ENCODE measurements at places on chromosomes 5 and 9.

GRCh38 chr9:14261616-14262015 is 52.3 kb downstream of the NFIB start:
- no peak for DNase-seq

- no peak for DNase-seq
Observed at GRCh38 chr5:89246252-89246651, 363.3 kb upstream of the MEF2C start.

DNA sequence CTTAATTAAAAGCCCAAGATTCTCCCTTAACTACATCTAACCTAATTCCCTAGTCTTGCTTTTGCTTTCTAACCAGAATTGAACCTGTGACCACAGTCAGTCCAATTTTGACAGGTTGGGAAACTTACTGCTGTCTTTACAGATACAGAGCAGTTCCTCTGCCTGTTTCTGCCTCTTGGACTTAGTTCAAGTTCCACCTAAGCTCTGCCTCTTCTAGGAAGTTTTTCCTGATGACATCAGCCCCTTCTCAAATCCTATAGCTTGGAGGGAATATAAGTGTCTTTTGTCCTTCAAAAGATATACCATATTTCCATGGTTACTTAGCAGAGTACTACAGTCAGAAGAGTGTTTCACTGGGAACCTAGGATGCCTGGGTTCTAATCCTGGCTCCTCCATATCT is 31.7 kb downstream of the BRINP1 start:
- no peak for DNase-seq

- no peak for DNase-seq
Observed at GRCh38 chr5:31751610-31752009, 112.7 kb downstream of the PDZD2 start.

DNA sequence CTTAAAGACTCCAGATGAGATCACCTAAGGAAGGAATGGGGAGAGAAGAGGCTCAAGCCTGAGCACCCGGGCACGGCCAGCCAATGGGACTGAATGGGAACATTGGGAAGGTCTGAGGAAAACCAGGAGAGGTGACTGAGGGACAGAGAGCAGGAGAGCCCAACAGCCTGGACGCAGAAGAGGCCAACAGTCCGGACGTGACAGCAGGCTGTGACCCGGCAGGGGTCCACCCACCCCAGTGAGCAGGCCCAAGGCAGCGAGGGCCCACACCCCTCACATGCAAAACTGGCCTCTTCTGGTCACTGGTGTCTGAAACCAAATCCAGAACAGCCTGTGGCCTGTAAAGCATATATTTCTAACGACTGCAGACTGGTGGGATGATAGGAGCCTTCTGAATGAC is 7.6 kb upstream of the SPTLC1 start:
- DNase-seq: no peak

DNA sequence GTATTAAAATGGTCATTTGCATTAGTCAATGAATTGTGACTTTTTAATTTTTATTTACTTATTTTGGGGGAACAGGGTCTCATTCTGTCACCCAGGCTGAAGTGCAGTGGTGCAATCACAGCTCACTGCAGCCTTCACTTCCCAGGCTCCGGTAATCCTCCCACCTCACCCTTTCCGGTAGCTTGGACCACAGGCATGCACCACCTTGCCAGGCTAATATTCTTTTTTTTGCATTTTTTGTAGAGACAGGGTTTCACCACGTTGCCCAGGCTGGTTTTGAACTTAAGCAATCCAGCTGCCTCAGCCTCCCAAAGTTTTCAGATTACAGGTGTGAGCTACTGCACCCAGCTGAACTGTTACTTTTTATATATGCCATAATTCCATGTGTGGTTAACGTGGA is 143.4 kb downstream of the FBXL17 start:
- DNase-seq: no peak

DNA sequence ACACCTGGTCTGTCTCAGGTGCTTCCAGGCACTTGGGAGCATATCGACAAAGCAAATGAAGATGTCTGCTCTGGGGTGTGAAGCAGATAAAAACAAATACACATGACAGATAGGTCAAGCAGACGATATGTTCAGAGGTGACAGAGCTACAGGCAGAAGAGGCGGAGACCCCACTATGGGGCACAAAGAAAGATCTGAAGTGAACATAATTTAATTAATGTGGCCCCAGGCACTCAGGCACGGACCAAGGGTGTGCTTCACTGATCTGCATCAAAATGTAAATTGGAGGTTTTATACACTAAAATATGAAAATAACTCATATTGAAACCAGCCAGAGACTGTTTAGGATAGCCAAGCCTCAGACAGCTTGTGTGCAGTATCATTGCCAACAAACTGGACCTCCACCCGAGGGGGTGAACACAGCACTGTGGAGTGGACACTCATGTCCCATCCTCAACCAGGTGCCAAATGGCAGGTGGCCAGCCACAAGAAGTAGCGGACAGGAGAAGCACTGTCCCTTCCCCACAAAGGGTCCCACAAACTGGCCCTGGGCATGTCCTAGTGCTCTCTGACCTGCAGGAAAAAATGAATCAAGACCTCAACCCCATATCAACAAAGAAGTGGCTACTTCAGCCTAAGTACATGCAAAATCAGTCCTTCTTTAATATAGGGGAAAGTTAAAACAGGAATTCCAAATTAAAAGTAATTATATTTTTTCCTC is 29.2 kb downstream of the ROR2 start:
- no peak for DNase-seq

GRCh38 chr5:4646715-4647375 is 493.3 kb upstream of the ADAMTS16 start:
- DNase-seq: no peak

DNA sequence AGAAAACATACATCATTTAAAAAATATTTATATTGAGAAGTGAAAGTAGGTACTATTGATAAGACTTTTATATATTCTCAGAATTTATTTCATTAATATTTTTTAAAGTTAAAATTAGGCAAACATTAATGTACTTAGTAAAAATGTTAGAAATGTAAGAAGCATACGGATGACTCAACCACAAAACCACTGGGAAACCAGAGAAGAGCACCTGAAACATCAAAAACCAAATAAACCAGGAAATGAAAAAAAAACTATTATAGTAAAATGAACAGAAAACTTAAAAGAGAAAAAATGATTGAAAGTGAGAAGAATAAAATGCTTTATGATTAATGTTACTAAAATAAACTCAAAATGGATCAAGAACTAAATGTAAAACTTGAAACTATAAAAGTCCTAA is 233.2 kb upstream of the DAB2 start:
- no peak for DNase-seq

- DNase-seq: no peak
Observed at GRCh38 chr5:55232271-55232984, 980 bp downstream of the CCNO start.

- peak; percentile 3 for DNase-seq
Observed at GRCh38 chr9:100700689-100701318, 122.9 kb downstream of the CAVIN4 start.

DNA sequence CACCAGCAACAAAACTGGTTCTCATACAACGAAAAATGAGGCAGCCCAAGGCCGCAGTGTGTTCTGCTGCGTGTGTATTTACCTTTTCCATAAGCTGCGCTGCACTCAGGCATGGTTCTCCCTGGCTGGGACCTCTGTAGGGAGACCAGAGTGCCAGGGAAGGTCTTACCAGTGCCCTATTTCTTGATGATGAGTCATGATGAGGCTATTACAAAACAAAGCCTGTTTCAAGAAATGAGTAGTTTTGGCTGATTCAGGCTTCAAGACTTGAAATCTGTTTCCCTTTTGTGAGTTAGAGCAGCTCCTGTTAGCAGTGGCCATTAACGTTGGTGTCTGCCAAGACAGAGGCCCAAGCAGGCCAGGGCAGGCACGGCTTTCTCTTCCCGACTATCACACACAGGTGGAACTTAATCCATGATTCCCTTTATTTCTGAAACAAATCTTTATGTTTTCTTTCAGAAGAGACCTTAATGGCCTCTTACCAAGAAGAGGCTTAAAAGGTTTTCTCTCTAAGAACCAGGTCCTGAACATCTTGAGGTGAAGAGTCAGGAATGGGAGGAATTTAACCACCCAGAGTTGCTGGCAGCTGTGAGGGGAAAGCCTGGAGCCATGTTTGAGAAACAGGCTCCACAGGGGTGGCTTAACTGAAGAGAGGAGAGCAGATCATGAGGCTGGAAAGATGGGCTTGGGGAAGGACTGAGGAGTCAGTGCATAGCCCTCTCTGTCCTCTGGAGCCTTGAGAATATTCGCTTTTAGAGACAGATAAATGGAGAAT is 41.4 kb upstream of the TIFAB start:
- no peak for DNase-seq

- DNase-seq: no peak
Observed at GRCh38 chr5:149930043-149930748, 14.4 kb downstream of the PDE6A start.

DNA sequence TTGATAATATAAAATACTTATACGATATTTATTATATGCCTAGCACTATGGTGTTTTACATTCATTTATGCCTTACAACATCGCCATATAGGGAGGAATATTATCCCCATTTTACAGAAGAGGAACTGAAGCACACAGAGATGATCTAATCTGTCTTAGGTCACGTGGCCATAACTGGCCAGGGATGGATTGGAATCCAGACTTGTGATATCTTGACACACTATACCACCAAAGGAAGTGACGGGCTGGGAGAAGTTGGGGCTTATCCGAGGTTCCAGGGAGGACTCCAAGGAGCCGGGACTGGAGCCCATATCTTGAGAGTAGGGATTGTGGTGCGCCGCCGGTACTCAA is 129.8 kb downstream of the TMEM174 start:
- DNase-seq: no peak

GRCh38 chr9:107137495-107138202 is 145.4 kb upstream of the RAD23B start:
- DNase-seq: no peak

GRCh38 chr5:52994266-52994665 is 5.1 kb downstream of the ITGA2 start:
- no peak for DNase-seq

DNA sequence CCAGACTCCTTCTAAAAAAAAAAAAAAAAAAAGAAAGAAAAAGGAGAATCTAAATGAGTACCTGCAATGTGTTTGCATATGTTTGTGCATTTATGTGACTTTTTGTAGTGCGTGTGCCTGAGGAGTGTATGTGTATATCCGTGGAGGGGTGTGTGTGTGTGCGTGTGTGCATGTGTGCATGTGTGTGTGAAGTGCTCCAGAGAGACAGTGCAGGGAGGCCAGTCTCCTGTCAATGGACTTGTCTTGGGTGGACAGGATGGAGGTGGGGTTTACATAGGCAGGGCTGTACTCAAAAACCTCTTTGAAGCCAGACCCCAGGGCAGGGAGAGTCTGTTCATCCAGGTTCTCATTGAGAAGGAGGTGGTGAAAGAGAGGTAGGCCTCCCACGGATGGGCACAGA is 87.1 kb upstream of the MVB12B start:
- no peak for DNase-seq

DNA sequence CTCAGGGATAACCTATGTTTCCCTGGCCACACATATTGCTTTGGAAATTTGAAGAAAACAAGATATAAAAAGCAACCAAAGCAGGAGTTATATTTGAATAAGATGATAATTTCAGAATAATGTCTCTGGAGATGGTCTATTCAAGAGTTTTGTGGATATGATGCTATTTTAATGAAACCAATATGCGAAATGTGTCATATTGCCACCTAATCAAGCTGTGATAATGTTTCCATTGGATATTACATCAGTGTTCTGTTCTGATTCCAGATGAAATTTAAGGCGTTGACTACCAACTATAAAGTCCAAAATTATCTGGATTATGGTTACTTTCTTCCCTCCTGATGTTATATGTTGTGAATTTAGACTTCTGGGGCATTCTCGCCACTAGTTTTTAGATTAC is 27.6 kb upstream of the NUDT12 start:
- no peak for DNase-seq

DNA sequence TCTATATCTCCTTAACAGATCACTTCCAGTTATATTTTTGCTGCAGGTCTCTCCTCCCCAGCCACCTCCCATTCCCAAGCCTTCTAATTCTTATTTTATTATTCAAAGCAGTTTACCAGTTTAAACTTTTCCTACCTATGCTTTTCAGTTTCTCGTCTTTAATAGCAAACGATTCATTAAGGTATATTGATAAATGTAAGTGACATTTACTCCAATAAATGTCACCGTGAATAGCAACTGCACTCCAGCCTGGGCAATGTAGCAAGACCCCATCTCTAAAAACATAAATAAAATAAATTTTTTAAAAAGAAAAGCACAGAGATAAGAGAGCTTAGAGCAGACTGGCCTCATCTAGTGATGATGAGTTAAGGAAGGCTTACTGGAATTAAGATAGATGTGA is 42.6 kb downstream of the ARRDC3 start:
- no peak for DNase-seq

GRCh38 chr5:19837536-19838174 is 150.3 kb downstream of the CDH18 start:
- no peak for DNase-seq

GRCh38 chr9:126509718-126510117 is 104.0 kb upstream of the LMX1B start:
- no peak for DNase-seq

GRCh38 chr9:85172001-85172978 is 502.8 kb downstream of the NTRK2 start:
- no peak for DNase-seq

- peak; percentile 12 for DNase-seq
Observed at GRCh38 chr5:131747180-131748105, 49.4 kb downstream of the FNIP1 start.

GRCh38 chr5:32961059-32961415 is 249.9 kb downstream of the NPR3 start:
- DNase-seq: no peak

GRCh38 chr5:196350-196749 is 5.1 kb downstream of the LRRC14B start:
- no peak for DNase-seq

DNA sequence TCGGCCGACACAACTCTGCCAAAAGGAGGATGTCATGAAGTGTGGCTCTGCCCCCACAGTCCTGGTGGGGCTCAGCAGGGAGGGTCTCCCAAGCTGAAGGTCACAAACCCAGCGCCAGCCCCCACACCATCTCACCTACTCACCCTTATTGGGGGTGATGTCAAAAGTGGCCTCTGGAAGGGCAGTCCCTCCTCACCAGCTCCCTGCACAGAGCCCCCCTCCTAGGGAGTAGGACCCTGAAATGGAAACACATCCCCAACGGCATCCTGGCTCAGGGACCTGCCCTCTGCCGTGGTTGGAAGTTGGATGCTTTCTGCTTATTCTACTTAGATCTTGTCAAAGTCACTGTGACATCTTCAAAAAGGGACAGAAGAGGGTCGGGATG is 89.5 kb downstream of the NSUN2 start:
- DNase-seq: no peak

- DNase-seq: no peak
Observed at GRCh38 chr5:61625137-61625561, 293.1 kb downstream of the ZSWIM6 start.

DNA sequence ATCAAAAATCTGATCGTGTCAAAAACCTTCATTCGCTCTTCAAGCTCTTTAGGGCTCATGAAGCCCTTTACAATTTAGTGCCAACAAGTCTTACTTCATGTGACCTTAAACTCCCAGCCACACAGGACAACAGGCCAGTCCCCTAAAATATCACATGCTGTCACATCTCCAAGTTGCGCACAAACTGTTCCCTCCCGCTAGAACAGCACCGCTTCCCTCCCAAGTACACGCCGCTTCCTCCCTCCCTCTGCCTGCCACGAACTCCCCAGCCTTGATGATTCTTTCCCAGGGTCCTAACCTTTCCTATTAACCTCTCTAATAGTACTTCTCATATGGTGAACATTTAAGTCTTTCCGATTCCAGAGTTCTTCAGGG is 91.2 kb downstream of the TLE1 start:
- DNase-seq: no peak

Measured in CD4-positive, alpha-beta T cell treated with Interleukin-15 for 4 hours (primary cell).